Melanocyte of skin (primary cell): ENCODE measurements at places on chromosomes 1 and 21. TPM values are rescaled to one million over a fixed set of nuclear protein-coding genes. Genes with fewer than 3 reads are reported as not detected.

The OLIG2 gene
- total RNA-seq = not detected in 2 replicates

The SPRR1A gene
- not detected in 2 replicates for total RNA-seq

The HCRTR1 gene
- total RNA-seq = not detected in 2 replicates

The MEX3A gene
- total RNA-seq = 1.0 and 2.2 TPM in 2 replicates

The OR1C1 gene
- not detected in 2 replicates for total RNA-seq

The TSPEAR gene
- total RNA-seq = not detected in 2 replicates

The CFHR5 gene
- total RNA-seq = not detected in 2 replicates

The TFF3 gene
- total RNA-seq = 2.5 and 6.7 TPM in 2 replicates

The ATP6V1G3 gene
- total RNA-seq = not detected in 2 replicates

The LCA5L gene
- total RNA-seq = 0.33 and 0.46 TPM in 2 replicates

The UBE2Q1 gene
- 29.3 and 37.1 TPM in 2 replicates for total RNA-seq
